ENCODE measurements at places on chromosomes 3 and 15.

GRCh38 chr15:89498574-89498906 lies 2.2 kb upstream of the RHCG start:
- no peak for DNase-seq

DNA sequence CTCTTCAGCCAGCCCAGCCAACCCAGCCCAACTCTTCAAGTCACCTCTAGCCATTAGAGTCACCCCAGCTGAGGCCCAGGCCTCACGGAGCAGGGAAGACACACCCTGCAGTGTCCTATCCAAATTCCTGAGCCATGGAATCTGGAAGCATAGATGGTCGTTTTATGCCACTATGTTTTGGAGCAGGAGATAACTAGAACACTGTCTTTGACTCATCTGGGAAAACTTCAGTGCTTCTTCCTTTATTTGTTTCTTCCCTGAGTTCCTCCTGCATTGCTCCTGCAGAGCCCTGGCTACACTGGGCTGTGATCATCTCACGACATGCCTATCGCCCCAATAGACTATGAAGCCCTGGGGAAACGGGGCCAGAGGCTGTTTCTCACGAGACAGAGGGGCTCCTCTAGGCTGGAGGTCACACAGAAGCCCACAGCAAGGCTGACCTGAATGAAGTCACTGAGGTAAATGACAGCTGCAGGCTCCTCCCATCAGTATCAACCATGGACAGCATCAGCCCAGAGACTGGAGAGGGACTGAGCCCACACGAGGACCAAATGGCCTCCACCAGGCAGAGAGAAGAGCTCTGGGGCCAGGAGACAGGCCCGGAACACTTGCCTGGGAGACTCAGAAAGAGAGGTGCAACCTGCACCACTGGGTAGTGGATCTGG lies 22.7 kb downstream of the CRABP1 start:
- no peak for DNase-seq

DNA sequence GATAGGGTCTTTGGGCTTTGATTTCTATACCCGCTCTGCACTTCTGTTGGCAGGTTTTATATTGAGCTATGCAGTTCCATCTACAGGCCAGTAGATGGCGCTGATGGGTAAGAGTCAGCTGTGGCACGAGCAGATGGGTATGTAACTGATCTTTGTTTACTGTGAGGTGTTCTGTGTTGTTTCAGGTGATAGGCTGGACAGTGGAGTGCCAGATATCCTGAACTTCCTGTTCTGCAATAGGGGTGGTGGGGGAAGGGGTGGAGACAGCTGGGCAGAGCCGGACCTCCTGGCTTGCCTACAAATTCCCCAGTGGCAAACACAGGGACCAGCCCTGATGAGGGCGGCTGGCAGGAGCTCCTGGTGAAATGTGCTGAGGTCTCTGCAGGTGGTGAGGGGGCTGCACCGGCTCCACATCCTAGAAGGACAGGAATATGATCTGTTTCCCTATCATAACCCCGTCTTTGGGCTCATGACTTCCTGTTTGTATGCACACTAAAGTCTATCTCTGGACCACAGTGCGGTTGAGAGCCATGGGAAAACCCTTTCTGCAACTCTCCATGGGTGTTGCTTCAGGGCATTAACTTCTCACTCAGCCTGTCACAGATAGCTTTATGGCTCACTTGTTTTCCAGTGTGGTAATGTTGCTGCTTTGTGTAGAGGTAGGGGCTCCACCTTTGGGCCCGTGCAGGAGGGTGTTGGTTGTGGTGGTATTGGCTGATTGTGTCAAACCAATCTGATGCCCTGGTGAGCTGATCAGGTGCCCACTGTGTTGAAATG lies 13.4 kb upstream of the FAM98B start:
- DNase-seq: no peak

- no peak for DNase-seq
These were observed 1.1 kb upstream of the UBE2E1 start for GRCh38 chr3:23804441-23805209.
